ENCODE measurements at places on chromosomes 16 and 17. TPM values are rescaled to one million over a fixed set of nuclear protein-coding genes. Genes with fewer than 3 reads are reported as not detected.

Gene CCDC200
- 11.0 TPM for polyA plus RNA-seq

Gene KREMEN2
- polyA plus RNA-seq, result 1.6 TPM

DNA sequence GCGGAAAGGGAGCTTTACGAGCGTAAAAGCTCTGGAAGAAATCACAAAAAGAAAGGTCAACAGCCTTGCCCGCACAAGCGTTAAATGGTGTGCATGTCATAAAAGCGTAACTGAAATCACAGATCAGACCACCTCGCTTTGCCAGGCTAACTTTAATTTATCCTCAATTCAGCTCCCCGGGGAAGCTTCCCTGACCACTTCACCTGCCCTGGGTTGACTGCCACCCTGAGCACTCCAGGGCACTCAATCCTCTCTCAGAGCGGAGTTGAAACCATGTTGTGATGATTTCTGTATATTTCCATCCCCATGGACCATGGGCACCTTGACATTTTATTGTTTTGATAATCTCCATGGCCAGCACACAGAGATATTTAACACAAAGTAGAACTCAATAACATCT, 16.1 kb upstream of the NAGS start:
- DNase-seq, result no peak
- no peak overlapping the region for H3K27ac ChIP-seq
- H3K36me3 ChIP-seq, result no peaks in the 10 kb centered on the region

Gene CBX2
- polyA plus RNA-seq, result 10.4 TPM

DNA sequence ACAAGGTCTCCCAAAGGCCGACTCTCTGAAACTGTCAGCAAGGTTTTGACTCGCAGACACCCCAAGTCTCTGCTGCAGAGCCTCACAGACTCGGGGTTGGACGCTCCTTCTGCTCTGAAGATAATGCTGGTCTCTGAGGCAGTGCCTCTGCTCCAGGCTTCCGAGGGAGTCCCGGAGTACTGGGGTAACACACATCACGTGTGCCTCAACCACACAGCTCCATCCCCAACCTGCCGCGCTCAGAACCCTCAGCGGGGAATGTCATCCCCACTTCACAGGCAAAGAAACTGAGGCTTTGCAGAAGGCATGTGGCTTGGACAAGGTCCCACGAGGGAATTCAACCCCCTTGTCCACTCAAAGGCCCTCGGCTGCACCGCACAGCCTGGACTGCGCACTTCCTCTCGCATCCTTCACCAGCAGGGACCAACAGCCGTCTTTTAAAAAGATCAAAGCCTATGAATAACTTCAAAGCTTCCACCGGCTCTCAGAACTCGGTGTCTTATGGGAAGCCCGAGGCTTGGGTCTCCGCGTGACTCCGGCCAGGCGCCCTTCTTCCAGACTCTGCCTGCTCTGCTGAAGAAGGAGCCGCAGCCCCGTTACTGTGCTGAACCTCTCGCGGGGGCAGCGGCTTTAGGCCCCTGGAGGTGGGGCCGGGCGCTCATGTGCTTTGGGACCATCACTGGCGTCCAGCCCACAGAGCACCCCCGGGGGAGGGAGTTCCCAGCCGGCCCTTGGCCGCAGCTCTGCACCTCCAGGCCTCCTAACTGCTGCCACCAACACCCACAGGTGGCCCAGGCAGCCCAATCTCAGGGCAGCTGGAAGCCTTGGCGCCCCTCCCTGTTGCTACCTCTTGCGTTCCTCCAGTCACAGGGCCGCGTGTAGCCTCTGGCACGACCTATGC, 2.2 kb downstream of the TMEM204 start:
- peaks cover 93% of the 10 kb centered on the region for H3K36me3 ChIP-seq
- DNase-seq, result no peak
- peaks cover 43% of the 10 kb centered on the region for H3K4me1 ChIP-seq
- H3K27me3 ChIP-seq, result no peaks in the 10 kb centered on the region

DNA sequence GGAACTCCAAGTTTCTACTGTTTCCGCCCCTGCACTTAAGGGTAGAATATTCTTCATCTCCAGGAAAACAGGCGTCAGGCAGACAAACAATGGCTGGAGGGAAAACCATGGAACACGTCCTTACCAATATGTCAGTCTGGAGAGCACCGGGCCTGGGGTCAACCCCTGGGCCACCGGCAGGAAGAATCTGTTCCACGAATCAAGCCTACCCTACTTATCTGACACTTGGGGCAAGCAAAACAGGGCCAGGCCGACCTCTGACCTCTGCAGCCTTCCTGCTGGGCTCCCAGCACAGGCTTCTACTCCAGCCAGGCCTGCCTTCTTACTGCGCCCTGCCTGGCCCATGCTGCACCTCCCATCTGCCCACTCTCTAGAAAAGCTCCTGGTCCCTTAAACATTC, 10.1 kb downstream of the VAC14 start:
- no peaks in the 10 kb centered on the region for H3K27me3 ChIP-seq
- peaks cover 5% of the 10 kb centered on the region for H3K4me1 ChIP-seq
- H3K27ac ChIP-seq, result no peak overlapping the region
- no peak overlapping the region for H3K4me3 ChIP-seq

- H3K36me3 ChIP-seq, result no peaks in the 10 kb centered on the region
- DNase-seq, result no peak
- no peaks in the 10 kb centered on the region for H3K27me3 ChIP-seq
- H3K4me3 ChIP-seq, result no peak overlapping the region
- H3K4me1 ChIP-seq, result peaks cover 7% of the 10 kb centered on the region
- H3K27ac ChIP-seq, result no peak overlapping the region
Measured at GRCh38 chr17:6381526-6382465, 53.1 kb downstream of the AIPL1 start.

- peak overlapping the region; percentile 61 for H3K27ac ChIP-seq
- H3K27me3 ChIP-seq, result no peaks in the 10 kb centered on the region
- no peak overlapping the region for H3K4me3 ChIP-seq
- H3K36me3 ChIP-seq, result no peaks in the 10 kb centered on the region
- no peak for DNase-seq
- peaks cover 39% of the 10 kb centered on the region for H3K4me1 ChIP-seq
Measured at GRCh38 chr17:4605826-4606225, 21.5 kb downstream of the SMTNL2 start.

- H3K27me3 ChIP-seq, result no peaks in the 10 kb centered on the region
- peaks cover 33% of the 10 kb centered on the region for H3K4me1 ChIP-seq
- no peak for DNase-seq
- no peaks in the 10 kb centered on the region for H3K36me3 ChIP-seq
- peak overlapping the region; percentile 31 for H3K4me3 ChIP-seq
Measured at GRCh38 chr17:77528516-77529327, 388.0 kb downstream of the SEC14L1 start.

DNA sequence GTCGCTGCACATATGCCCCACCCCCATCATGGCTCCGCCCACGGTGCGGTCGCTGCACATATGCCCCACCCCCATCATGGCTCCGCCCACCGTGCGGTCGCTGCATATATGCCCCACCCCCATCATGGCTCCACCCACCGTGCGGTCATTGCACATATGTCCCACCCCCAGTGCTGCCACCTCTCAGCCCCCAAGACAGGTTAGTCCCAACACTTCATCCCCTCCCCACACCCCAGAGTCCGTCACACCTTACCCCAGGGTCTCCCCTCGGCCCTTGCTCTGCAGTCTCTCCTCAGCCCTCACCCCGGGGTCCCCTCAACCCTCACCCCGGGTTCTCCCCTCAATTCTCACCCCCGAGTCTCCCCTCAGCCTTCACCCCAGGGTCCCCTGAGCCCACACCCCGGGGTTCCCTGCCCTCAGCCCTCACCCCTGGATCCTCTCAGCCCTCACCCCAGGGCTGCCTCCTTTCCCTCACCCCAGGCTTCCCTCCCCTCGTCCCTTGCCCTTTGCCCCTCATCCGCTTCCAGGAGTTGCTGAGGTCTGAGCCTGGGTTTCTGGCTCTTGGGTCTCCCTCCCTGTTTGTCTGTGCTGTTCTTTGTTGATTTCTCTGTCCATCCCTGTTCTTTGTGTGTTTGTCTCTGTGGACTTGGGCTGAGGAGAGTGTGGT, 25.6 kb downstream of the TPSG1 start:
- no peak overlapping the region for H3K4me3 ChIP-seq
- no peak overlapping the region for H3K27ac ChIP-seq
- peaks cover 75% of the 10 kb centered on the region for H3K36me3 ChIP-seq
- no peaks in the 10 kb centered on the region for H3K27me3 ChIP-seq

GRCh38 chr17:19331134-19331533, 31.4 kb downstream of the B9D1 start:
- H3K4me3 ChIP-seq, result no peak overlapping the region
- DNase-seq, result no peak
- H3K27ac ChIP-seq, result no peak overlapping the region
- peaks cover 68% of the 10 kb centered on the region for H3K36me3 ChIP-seq
- H3K4me1 ChIP-seq, result peaks cover 12% of the 10 kb centered on the region

- peak overlapping the region; percentile 25 for H3K27ac ChIP-seq
- DNase-seq, result no peak
- no peaks in the 10 kb centered on the region for H3K27me3 ChIP-seq
Measured at GRCh38 chr17:46764000-46764708, 54.3 kb downstream of the WNT3 start.

- no peak for DNase-seq
- peaks cover 5% of the 10 kb centered on the region for H3K27me3 ChIP-seq
- H3K4me3 ChIP-seq, result peak overlapping the region; percentile 54
- peaks cover 21% of the 10 kb centered on the region for H3K4me1 ChIP-seq
Measured at GRCh38 chr16:2842340-2843000, 12.4 kb downstream of the ZG16B start.

DNA sequence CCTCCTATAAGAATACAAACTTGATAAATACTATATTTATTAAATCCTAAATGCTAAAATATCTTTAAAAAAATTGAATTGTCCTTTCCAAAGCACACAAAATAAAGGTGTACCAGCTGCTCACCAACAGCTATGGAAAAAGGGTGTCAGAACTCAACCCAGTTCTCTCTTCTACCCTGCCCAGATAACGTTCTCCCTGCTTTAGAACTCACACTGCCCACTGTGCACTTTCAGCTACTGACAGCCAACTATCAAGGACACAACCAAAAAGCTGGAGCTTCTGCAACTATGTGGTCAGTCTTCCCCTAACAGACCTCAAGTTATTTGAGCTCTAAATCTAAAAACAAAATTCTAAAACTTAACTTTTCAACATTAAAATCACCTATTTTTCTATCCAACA, 13.7 kb downstream of the AP1G1 start:
- no peak overlapping the region for H3K27ac ChIP-seq
- DNase-seq, result no peak
- no peak overlapping the region for H3K4me3 ChIP-seq

Gene ST6GALNAC1
- 4.6 TPM for polyA plus RNA-seq

GRCh38 chr17:55546991-55547664, 35.9 kb upstream of the SMIM36 start:
- no peaks in the 10 kb centered on the region for H3K36me3 ChIP-seq
- DNase-seq, result no peak
- no peaks in the 10 kb centered on the region for H3K27me3 ChIP-seq
- H3K4me1 ChIP-seq, result no peaks in the 10 kb centered on the region
- H3K4me3 ChIP-seq, result no peak overlapping the region

- no peak for DNase-seq
- H3K36me3 ChIP-seq, result peaks cover 33% of the 10 kb centered on the region
- peak overlapping the region; percentile 17 for H3K27ac ChIP-seq
- no peak overlapping the region for H3K4me3 ChIP-seq
Measured at GRCh38 chr16:81651758-81652718, 127.1 kb upstream of the PLCG2 start.

- peaks cover 2% of the 10 kb centered on the region for H3K27me3 ChIP-seq
- H3K36me3 ChIP-seq, result peaks cover 3% of the 10 kb centered on the region
- peak within 1 kb of the TSS; percentile 78 for H3K4me3 ChIP-seq
- no peak for DNase-seq
Measured at GRCh38 chr16:57536306-57537193, at the start of gene CCDC102A. CCDC102A (minus strand) TSS chr16:57536571; CDS start chr16:57529177, 7,394 bp downstream.

DNA sequence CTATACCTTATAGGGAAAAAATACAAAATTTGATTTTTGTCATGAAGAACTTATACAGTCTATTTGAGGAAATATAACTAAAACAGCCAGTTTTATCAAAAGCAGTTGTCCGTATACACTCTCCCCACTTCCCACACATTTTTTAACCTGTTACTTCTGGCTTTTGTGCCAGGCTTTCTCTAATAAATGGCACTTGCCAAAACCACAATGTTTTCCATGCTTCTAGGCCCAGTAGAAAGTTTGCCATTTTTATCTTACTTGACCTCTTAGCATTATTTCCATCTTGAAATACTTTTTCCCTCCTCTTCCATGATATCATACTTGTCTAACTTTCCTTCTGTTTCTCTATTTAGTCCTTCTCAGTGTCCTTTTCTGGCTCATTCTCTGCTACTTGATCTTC, 38.8 kb downstream of the EFCAB5 start:
- H3K4me1 ChIP-seq, result no peaks in the 10 kb centered on the region
- H3K27me3 ChIP-seq, result no peaks in the 10 kb centered on the region
- DNase-seq, result no peak
- H3K36me3 ChIP-seq, result no peaks in the 10 kb centered on the region

Gene GPATCH8
- polyA plus RNA-seq, result 36.4 TPM

GRCh38 chr16:58339452-58339981, 44.7 kb upstream of the PRSS54 start:
- no peaks in the 10 kb centered on the region for H3K27me3 ChIP-seq
- no peak overlapping the region for H3K4me3 ChIP-seq
- DNase-seq, result no peak
- H3K36me3 ChIP-seq, result no peaks in the 10 kb centered on the region
- H3K27ac ChIP-seq, result no peak overlapping the region
- no peaks in the 10 kb centered on the region for H3K4me1 ChIP-seq

DNA sequence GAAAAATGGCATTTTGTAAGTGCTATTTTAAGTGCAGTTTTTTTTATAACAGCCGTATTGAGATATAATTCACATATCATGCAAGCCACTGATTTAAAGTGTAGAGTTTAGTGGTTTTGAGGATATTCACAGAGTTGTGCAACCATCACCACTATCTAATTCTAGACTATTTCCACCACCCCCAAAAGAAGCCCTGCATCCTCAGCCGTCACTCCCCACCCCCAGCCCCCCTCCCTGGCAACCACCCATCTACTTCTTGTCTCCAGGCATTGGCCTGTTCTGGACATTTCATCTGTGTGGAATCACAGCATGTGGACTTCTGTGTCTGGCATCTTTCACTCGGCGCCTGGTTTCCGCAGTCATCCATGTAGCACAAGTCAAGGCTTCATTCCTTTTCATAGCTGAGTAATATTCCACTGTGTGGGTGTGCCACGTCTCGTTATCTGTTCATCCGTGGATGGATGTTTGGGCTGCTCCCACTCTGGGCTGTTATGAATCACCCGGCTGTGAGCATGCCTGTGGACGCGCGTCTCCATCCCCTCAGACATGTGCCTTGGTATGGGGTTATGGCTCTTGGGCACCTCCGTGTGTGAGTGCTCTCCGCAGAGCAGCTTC, 138.4 kb upstream of the CIBAR2 start:
- peaks cover 4% of the 10 kb centered on the region for H3K36me3 ChIP-seq
- H3K27me3 ChIP-seq, result no peaks in the 10 kb centered on the region
- DNase-seq, result no peak
- H3K27ac ChIP-seq, result no peak overlapping the region
- H3K4me3 ChIP-seq, result no peak overlapping the region
- peaks cover 70% of the 10 kb centered on the region for H3K4me1 ChIP-seq

DNA sequence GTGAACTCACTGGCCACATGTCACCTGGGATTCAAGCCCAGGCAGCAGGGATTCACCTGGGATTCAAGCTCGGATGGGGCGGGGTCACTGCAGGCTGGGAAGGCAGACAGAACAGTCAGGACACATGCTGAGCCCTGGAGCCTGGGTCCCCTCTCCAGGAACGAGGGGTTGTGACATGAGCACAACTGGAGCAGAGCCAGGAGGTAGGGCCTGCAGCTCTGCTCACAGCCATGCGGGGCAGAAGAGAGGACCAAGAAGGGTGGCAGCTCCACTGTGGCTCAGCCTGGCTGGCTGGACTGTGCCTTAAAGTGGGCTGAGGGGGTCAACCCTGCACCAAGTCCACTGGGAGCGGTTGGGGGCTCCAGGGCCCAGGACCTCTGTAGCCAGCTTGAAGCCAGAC, 150.1 kb downstream of the RAB11FIP4 start:
- peaks cover 11% of the 10 kb centered on the region for H3K4me1 ChIP-seq
- H3K27me3 ChIP-seq, result no peaks in the 10 kb centered on the region
- H3K27ac ChIP-seq, result no peak overlapping the region
- no peak for DNase-seq
- peaks cover 11% of the 10 kb centered on the region for H3K36me3 ChIP-seq
- no peak overlapping the region for H3K4me3 ChIP-seq

Data from spinal cord (tissue), 10 donors.